Endothelial cell (in vitro differentiated cells): ENCODE measurements at places on chromosomes 1 and 21.

DNA sequence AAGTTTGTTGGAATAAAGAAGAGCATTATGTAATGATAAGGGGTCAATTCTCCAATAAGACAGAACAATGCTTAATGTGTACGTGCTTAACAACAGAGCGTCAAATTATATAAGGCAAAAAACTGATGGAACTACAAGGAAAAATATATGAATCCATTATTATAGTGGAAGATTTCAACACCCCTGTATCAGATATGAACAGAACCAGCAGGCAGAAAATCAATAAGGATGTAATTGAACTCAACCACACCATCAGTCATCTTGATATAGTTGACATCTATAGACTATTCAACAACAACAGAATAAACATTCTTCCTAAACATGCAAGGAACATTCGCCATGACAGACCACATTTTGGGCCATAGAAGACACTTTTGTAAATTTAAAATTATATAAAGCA is 3.6 kb upstream of the CDC73 start:
- no peak for DNase-seq

- no peak for DNase-seq
Observed at GRCh38 chr21:42545745-42546144, 32.1 kb downstream of the SLC37A1 start.

- DNase-seq: no peak
Observed at GRCh38 chr1:81834268-81834667, 33.5 kb downstream of the ADGRL2 start.

DNA sequence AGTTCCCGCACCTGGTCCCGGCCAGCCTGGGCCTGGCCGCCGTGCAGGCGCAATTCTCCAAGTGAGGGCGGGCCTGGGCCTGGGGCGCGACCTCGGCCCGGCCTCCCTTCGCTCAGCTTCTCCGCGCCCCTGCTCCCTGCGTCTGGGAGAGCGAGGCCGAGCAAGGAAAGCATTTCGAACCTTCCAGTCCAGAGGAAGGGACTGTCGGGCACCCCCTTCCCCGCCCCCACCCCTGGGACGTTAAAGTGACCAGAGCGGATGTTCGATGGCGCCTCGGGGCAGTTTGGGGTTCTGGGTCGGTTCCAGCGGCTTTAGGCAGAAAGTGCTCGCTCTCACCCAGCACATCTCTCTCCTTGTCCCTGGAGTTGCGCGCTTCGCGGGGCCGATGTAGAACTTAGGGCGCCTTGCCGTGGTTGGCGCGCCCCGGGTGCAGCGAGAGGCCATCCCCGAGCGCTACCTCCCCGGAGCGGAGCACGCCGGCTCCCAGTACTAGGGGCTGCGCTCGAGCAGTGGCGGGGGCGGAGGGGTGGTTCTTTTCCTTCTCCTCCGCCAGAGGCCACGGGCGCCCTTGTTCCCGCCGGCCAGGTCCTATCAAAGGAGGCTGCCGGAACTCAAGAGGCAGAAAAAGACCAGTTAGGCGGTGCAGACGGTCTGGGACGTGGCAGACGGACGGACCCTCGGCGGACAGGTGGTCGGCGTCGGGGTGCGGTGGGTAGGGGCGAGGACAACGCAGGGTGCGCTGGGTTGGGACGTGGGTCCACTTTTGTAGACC is 1.2 kb downstream of the OLIG1 start:
- peak; percentile 26 for DNase-seq

DNA sequence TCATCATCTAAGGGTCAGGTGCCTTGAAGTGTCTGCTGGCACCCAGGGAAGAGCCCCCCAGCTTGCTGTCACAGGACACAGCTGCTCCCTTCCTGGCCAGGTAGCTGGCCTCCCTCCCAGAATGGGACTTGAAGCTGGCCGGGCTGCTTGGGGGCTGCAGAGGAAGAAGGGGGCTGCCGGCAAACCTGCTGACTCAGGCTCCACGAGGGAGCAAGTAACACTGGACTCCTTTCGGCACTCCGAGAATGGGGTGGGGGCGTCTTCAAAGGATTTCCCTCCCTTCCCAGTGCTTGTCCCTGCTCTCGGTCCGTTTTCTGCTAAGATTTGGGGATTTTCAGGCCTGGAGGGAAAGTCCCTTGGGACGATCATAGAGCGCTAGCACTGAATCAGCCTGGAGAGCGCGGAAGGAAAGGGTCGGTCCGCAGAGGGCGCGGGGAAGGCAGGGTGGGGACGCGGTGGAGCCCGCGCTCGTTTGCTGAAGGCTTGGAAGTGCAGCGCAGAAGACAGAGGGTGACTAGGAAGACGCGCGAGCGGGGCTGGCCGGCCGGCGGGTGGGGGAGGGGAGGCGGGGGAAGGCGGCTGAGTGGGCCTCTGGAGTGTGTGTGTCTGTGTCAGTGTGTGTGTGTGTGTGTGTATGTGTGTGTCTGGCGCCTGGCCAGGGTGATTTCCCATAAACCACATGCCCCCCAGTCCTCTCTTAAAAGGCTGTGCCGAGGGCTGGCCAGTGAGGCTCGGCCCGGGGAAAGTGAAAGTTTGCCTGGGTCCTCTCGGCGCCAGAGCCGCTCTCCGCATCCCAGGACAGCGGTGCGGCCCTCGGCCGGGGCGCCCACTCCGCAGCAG is at the start of gene CSF1:
CSF1 (plus strand) TSS at position 727 of the 840 bp plus-strand sequence. CDS start 175 bp downstream, outside the sequence.
- peak; percentile 40 for DNase-seq

DNA sequence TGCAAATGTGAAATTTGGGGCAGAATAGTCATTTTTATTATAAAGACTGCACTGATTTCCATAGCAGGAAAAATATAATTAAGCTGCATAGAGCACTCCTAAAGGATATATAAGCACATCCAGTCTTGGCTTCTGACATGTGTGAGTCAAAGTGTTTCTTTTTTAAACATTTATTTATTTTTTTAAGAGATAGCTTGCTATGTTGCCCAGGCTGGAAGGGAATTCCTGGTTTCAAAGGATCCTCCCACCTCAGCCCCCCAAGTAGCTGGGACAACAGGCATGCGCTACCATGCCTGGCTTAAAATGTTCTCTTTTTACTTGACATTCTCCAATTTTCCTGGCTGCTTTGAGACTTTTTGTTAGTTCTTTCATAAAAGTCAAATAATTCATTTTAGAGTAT is 126.1 kb downstream of the HMCN1 start:
- no peak for DNase-seq
